Stimulated activated CD4-positive, alpha-beta T cell treated with anti-CD3 and anti-CD28 coated beads, Interleukin-2, amount 100 ng/mL, for 24 hours (primary cell): ENCODE measurements at places on chromosomes 16 and 17.

DNA sequence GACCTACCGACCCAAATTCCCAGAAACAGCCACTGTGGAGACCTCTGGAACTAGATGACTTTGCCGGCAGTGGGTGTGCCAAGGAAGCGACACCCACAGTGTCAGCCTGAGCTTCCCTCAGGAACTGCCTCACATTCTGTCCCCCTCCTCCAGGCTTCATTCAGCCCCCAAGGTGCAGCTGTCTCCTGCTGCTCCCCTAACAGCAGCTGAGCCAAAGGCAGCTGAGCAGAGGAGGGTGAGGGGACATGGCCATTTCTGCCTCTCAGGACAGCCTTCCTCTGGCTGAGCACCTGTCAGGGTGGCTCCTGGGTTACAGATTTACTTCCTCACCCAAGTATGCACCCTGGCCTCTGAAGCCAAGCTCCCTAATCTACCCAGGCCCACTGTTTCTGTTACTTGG lies 22.1 kb upstream of the MTMR4 start:
- DNase-seq = no peak

GRCh38 chr16:684961-685696 lies 995 bp upstream of the JMJD8 start:
- DNase-seq = no peak

DNA sequence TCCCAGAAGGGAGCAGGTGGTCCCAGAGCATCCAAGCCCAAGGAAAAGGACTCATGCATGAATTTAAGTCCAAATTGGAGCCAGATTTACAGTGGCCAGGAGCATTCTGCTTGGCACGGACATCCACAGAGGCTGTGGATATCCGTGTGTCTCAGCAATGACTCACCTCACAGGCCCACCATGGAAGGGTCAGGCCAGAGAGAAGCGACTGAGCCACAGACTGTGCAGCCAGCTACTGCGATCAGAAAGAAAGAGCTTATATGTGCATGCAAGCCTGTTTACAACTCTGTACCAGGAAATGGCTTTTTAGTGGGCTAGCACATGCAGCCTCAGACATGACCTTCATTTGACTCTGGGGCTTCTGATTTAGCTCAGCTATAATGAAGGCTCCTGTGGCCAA lies 231.0 kb downstream of the C16orf95 start:
- no peak for DNase-seq

- no peak for DNase-seq
Measured at GRCh38 chr17:80116921-80117380, 15.6 kb downstream of the GAA start.

DNA sequence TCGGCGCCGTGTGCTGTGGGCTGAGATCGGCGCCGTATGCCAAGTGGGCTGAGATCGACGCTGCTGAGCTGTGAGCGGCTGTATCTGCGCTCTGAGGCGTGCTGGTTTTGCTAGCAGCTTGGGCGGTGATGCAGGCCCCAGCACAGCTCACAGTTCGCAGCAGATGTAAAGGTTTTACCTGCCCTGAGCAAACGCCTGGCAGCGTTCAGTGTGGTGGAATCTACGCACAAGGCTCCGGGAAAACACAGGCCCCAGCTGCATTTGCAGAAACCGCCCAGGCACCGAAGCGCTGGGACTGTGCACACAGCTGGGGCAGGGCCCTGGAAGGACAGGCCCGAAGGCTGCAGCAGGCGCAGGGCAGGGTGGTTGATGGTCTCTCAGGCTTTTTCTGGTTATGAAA lies 8.0 kb upstream of the ZNF469 start:
- DNase-seq = no peak
